ENCODE measurements at places on chromosomes 5 and 9. TPM values are rescaled to one million over a fixed set of nuclear protein-coding genes. Genes with fewer than 3 reads are reported as not detected.

RNF208 gene
- not detected for total RNA-seq

SPATA31E1 gene
- total RNA-seq = not detected

SPATA6L gene
- 4.7 TPM for total RNA-seq

C1QTNF3 gene
- 4.3 TPM for total RNA-seq

NIM1K gene
- 0.33 TPM for total RNA-seq

FBP2 gene
- total RNA-seq = not detected

DOCK2 gene
- total RNA-seq = 1.2 TPM

EIF4EBP3 gene
- 0.87 TPM for total RNA-seq

TAS2R1 gene
- total RNA-seq = 0.76 TPM

TPM2 gene
- 87.9 TPM for total RNA-seq

FGF18 gene
- 4.4 TPM for total RNA-seq

PCDHA2 gene
- not detected for total RNA-seq

DEPDC1B gene
- 3.9 TPM for total RNA-seq

PDLIM7 gene
- total RNA-seq = 96.6 TPM

MYOT gene
- total RNA-seq = not detected

ORM2 gene
- not detected for total RNA-seq

PCDHB16 gene
- total RNA-seq = 0.11 TPM

FSD1L gene
- 3.6 TPM for total RNA-seq

CENPK gene
- total RNA-seq = 10.6 TPM

GFI1B gene
- under 0.01 TPM for total RNA-seq

MCC gene
- 6.0 TPM for total RNA-seq

TRIP13 gene
- total RNA-seq = 9.2 TPM

EFNA5 gene
- total RNA-seq = 34.2 TPM

SCGB3A1 gene
- not detected for total RNA-seq

PCDHGC4 gene
- total RNA-seq = 0.54 TPM

IL3 gene
- total RNA-seq = not detected

DMRTA1 gene
- 0.79 TPM for total RNA-seq

CD180 gene
- total RNA-seq = not detected

Data from placental epithelial cell (primary cell).